Left ventricle myocardium inferior (tissue), 1 donor: ENCODE measurements at places on chromosomes 4 and X.

- DNase-seq = no peak
Observed at GRCh38 chrX:116435597-116435996, 809 bp upstream of the SLC6A14 start.

DNA sequence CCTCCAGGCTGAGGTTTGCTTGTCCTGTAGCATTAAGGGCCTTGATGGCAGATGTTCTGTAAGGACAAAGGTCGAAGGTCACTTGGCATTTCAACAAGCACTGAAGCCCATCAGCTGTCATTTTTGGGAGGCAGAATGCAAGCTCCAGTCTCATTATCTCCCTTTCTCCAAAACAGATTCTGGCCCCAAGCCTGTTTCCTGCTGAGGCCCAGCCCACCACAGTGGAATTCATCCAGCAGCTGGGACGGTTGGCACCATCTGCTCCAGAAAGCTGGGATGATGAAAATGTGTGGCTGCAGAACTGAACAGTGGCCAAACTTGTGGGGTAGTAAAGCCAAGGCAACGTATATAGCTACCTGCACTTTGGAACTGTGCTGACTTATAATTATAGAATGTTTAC, 17.7 kb upstream of the PPEF2 start:
- DNase-seq = peak; percentile 26

- DNase-seq = no peak
Observed at GRCh38 chr4:11900359-11900758, 471.7 kb upstream of the HS3ST1 start.

GRCh38 chr4:101843054-101843453, 52.5 kb downstream of the BANK1 start:
- DNase-seq = no peak

DNA sequence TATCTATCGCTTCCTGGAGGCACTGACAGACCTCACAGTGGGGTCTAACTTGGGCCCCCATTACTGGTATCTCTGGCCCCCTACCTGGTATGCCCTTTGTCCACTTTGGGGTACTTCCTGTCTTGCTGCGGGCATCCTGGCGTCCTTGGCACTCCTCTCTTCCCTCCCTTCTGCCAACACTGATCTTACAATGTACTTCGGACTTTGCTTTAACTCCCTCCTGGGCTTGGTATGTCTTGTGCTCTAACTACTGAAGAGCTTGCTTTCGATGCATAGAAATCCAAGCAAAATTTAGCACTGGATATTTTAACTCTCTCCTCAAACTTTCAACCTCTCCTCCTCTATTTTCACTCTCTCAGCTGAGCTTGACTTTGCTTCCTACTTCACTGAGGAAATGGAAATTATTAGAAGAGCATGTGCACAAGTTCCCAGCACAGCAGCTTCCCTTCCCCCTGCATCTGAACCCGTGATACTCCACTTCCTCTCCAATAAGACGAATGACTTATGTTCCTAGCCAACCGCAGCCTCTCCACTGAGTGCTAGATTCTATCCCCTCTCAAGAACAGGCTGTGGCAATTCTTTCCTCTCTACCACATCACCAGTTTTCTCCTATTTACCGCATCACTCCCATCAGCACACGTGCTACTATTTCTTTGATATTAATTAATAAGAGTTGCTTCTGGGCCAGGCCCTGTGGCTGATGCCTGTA, 52.9 kb downstream of the SUPT20HL2 start:
- no peak for DNase-seq
